ENCODE measurements at places on chromosomes 13 and 19.
A peak's percentile ranks its signal among the peaks of the same experiment; 100 is the strongest.

GRCh38 chr19:40560092-40560507 lies 16.6 kb upstream of the SHKBP1 start:
- peak; percentile 11 for DNase-seq

DNA sequence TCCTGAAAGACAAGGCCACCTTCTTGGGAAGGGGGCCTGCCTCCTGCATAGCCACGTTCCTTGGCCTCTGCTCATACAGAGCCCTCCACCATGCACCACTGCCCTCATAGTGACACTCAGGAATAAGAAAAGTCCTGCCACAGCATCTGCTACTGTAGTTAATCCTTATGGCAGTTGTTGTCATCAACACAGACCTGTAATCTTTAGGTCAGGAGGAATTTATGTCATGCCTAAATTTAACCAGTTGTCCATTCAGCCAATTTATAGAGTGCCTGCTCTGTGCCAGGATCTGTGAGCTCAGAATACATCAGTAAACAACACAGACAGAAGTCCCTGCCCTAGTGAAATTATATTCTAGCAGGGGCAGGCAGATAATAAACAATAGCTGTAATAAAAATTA lies 44.4 kb downstream of the FAM124A start:
- no peak for DNase-seq

- DNase-seq, result no peak
Observed at GRCh38 chr13:85709072-85709471, 90.1 kb downstream of the SLITRK6 start.

DNA sequence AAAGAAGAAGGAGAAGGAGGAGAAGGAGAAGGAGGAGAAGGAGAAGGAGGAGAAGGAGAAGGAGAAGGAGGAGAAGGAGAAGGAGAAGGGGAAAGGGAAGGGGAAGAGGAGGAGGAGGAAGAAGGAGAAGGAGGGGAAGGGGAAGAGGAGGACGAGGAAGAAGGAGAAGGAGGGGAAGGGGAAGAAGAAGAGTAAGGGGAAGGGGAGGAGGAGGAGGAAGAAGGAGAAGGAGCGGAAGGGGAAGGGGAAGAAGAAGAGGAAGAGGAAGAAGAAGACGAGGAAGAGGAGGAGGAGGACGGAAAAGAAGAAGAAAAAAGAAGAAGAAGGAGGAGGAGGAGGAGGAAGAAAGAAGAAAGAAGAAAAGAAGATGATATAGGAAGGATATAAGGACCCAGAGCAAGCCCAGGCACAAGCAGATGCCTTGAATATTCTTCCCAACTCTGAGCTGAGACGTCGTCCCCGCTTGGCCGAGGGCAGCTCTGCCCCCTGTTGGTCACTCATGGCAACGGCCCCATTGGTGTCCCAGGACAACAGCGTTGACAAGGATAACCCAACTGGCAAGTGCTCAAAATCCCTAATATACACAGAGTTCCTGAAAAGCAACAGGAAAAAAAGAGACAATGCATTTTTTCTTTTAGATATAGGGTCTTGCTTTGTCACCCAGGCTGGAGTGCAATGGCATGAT lies 30.6 kb upstream of the IGSF23 start:
- DNase-seq, result peak; percentile 17

DNA sequence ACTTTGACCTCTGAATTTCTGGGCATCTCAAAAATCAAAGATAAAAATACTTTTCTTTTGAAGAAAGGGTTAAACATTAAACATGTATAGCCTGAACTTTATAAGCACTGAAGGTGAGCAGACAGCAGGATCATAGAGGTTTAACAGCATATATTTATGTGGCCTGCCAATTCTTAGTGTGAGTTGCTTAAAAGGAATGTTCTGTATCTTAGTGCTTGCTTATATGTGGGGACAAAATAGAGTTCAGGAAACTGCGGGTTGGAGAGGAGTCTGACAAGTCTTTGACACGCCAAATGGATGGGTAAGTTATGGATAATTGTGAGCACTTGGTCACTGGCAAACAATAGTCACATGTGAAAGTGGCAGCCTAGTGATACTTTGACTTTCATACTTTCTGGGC lies 1419.4 kb upstream of the SPRY2 start:
- no peak for DNase-seq

GRCh38 chr13:39982745-39983144 lies 327.3 kb downstream of the COG6 start:
- DNase-seq, result no peak
